ENCODE measurements at places on chromosomes 12 and 14. TPM values are rescaled to one million over a fixed set of nuclear protein-coding genes. Genes with fewer than 3 reads are reported as not detected.

MYF6 gene
- 92.4 TPM for polyA plus RNA-seq

AMN gene
- 1.5 TPM for polyA plus RNA-seq

RNU4-1 gene
- not detected for polyA plus RNA-seq

ZNF140 gene
- polyA plus RNA-seq, result 16.5 TPM

MUCL1 gene
- polyA plus RNA-seq, result not detected

HSPB8 gene
- polyA plus RNA-seq, result 202 TPM

TRHDE gene
- 1.6 TPM for polyA plus RNA-seq

NYNRIN gene
- polyA plus RNA-seq, result 31.0 TPM

PITPNM2 gene
- polyA plus RNA-seq, result 4.5 TPM

RPS6KL1 gene
- polyA plus RNA-seq, result 10.1 TPM

TM7SF3 gene
- polyA plus RNA-seq, result 30.9 TPM

RHEBL1 gene
- 1.5 TPM for polyA plus RNA-seq

GPD1 gene
- 24.7 TPM for polyA plus RNA-seq
